ENCODE measurements at places on chromosomes 1 and 21.

DNA sequence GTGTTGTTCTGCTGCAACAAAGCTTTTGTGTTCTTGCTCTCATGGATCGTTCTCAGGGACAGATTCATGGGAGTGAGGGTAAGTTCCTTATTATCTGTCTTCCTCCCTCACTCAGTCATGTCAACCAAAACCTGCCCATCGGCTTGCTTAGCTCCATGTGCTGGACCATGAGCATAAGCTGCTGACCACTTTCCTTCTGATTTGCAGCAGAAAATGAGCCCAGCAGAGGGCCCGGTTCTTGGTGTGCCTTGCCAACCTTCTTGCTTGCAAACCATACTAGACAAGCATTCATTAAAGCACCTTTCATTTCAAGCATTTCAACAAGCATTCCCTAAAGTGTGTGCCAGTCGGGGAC lies 64.0 kb upstream of the COA6 start:
- DNase-seq: no peak

DNA sequence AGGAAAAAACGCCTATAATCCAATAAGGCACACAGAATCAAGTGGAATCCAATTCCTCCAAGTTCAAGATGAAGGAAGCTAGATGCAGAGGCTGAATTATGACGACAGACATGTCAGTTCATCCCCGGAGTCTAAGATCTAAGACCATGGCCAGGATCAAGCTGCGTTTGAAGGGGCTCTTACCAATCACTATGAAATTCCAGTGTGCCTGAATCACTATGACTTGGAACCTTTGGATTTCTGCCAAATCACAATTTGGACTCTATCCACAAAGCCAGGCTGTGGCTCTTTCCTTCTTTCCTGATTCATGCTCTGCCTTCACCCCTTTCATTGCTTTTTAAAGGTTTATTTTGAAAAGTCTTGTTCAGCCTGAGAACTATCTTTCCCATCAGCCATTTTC lies 17.1 kb downstream of the OLIG2 start:
- no peak for DNase-seq

DNA sequence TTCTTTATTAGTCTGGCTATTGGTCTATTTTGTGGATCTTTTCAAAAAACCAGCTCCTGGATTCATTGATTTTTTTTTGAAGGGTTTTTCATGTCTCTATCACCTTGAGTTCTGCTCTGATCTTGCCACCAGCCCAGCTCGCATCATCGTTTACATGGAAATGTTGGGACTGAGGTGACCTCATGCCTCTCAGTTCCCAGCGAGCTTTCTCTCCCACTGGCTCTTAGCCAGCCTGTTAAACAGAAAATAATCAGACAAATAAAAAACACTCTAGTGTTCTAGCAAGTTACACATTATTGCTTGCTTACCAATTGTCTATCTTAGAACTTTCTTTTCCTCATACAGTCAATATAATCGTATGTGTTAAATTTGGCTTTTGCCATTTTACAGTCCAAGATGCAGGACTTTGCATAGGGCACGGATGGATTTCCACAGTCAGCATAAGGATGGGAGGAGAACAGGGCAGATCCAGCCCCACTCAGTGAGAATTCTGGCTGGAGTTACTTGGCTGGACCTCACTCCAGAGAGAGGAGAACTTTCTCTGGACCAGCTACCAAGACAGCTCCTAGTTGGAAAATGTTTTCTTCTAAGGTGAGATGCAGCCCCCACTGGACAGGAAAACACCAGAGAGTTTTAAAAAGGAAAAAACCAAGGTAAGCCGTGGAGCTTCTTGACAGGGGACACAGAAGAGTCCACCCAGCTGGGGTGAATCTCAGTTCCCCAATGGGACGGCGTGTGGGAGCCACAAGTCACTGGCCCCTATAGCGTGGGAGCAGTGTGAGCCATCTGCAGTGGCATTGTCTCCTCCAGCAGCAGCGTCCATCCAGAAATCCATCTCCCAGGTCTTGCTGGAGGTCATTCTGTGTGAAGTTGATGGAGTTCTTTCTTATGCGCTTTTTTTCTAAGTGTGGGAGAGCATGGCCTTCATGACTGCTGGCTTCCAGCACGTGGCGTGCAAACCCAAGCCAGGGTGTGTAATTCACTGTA lies 17.6 kb downstream of the PGBD2 start:
- DNase-seq: no peak

DNA sequence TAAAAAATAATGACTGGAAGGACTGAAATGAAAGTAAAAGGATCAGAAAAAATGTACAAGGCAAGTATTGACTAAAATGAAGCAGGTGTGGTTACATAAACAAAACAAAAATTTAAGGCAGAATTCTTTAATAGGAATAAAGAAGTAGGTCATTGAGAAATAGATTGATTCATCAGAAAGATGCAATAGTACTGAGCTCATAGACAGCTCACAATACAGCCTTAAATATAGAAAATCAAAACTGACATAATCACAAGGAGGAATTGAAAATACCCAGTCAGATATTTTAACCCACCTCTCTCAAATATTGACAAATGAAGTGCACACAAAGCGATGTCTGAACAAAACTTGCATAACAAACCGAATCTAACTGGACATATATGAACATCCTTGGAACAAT lies 366.8 kb upstream of the DPYD start:
- no peak for DNase-seq

DNA sequence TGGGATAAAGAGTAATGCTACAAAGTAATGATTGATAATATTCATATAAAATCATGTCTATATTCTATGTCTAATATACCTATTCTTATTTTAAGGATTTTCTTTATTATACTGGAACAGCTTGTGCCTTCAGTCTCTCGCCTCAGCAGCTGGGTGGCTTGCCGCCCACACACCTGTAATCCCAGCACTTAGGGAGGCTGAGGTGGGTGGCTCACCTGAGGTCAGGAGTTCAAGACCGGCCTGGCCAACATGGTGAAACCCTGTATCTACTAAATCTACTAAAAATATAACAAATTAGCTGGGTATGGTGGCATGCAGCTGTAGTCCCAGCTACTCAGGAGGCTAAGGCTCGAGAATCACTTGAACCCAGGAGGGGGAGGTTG lies 7.6 kb upstream of the TRNAU1AP start:
- DNase-seq: no peak

GRCh38 chr21:32423320-32424190 lies 11.0 kb downstream of the EVA1C start:
- no peak for DNase-seq

GRCh38 chr1:1273209-1273511 lies 494 bp downstream of the UBE2J2 start:
- no peak for DNase-seq

GRCh38 chr1:98672189-98672588 lies 10.7 kb downstream of the SNX7 start:
- DNase-seq: no peak

DNA sequence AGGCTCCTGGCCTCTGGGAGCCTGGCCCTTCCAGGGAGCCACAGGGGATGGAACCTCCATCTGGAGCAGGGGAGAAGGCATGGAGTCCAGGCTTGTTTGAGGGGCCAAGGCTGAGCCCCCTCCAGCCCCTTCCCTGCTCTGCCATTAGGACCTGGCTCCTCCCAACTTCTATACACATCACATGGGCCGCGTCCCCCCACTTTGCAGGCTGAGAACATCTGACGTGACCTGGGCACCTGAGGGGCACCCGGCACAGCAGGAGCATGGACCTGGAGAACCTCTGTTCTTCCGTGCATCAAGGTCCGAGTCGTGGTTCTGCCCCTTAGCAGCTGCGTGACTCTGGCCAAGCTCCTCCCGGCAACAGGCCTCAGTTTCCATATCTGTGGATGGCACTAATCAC lies 3.9 kb upstream of the AIRE start:
- DNase-seq: no peak

- DNase-seq: no peak
These were observed 29.7 kb upstream of the EVA1B start for GRCh38 chr1:36352910-36353878.

Data from NCI-H524 treated with DMSO at 0.1 percent for 48 hours (cell line).